Left ventricle myocardium inferior (tissue), 1 donor: ENCODE measurements at places on chromosomes 3 and 15.

GRCh38 chr3:149726716-149727407, 25.4 kb downstream of the COMMD2 start:
- no peak for DNase-seq

DNA sequence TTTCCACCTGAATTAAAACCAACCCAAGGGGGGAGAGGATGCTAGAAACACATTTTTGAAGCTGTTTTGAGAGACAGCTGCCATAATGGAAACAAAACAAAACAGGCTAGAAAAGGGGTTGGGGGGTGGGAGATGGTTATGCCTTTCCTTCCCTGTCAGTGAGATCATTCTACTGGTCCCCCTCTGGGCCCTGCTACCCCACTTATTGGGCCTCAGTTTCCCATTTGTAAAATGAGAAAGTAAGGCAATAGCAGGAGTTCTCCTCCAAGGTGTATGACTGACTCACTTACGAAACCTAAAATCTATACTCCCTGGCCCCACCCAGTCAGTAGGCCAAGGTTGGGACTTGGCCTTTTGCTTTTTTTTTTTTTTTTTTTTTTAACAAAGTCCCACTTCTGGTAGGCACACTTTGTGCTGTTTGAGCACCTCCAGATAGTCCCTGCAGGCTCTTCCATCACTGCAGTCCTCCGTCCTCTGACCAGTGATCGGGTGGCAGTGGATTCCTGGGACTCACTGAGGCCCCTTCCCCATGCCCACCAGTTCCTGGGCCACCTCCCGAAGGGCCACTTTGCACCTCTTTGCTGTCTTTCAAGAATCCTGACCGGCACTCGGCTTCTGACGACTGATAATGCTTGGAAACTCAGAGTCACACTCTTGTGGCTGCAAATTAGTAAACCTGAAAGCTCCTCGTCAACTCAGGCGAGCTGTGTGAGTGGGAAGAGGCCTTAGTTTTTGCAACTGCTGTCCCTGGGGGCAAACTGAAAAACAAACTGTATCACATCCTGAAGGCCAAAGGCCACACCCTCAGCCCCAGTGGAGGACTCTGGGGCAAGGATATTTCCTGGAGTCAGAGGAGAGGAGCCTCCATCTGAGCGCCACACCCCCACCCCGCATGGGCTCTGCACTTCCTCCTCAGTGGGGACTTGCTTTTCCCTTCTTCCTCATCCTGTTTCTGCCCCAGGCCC, 6.7 kb upstream of the PSTPIP1 start:
- peak; percentile 78 for DNase-seq

DNA sequence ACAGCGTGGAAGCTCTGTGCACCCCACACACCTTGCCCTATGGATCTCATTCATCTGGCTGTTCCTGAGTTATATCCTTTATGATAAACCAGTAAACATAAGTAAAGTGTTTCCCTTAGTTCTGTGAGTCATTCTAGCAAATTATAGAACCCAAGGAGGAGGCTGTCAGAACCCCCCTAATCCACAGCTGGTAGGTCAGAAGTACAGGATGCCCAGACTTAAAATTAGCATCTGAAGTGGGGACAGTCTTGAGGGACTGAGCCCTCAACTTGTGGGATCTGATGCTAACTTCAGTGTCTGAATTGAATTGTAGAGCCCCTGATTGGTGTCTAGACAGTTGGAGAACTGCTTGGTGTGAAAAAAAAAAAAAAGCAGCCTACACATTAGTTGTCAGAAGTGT, 75.1 kb downstream of the B3GNT5 start:
- no peak for DNase-seq

GRCh38 chr3:190585805-190586630, 72.1 kb downstream of the IL1RAP start:
- no peak for DNase-seq

DNA sequence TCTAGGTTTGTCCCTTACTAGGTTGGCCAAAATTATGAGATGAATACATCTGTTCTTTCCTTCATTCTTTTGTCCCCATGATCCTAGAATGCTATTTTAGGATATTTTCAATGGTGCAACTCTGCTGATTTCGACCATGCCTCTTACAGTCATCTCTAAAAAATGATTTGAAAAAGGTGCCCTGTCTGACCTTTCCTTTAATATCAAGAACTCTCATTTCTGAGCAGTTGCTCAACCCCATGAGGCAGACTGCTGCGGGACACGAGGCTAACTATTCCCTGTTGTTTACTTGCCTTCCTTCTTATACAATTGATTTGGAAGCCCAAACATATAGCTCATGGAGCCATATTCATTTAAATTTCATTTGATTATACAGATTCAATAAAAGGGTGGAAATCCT, 14.6 kb downstream of the PLSCR2 start:
- no peak for DNase-seq
